Left forelimb (tissue), 1 donor: ENCODE measurements at places on chromosomes 5 and 9.

DNA sequence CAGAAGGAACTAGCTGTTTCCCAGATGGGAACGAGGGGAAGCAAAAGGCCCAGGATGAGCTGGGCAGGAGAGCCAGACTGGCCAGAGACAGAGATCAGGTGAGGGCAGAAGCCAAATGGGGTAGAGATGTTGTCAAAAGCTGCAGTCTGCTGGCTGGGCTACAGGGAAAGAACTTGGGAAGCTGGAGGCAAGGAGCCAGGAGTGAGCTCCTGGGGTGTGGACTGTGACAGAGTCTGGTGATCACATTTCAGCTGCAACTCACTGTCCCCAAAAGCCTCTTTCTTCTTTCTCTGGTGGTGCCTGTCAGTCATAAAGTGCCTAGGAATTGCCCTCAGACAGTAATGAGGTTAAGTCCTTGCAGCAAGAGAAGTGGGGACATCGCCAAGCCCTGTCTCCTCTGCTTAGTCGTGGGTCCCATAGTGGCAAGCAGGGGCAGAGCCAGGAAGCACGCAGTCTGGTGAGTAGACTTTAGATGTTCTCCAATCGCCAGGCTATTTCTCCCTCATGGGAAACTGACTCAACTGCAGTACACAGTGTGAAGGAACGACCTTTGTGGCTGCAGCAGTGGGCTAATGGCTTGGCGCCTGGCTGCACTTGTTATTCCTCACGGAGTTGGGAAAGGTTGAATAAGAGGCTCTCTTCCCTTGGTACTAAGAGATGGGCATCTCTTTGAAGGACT is 2.5 kb upstream of the FSD1L start:
- DNase-seq = no peak

DNA sequence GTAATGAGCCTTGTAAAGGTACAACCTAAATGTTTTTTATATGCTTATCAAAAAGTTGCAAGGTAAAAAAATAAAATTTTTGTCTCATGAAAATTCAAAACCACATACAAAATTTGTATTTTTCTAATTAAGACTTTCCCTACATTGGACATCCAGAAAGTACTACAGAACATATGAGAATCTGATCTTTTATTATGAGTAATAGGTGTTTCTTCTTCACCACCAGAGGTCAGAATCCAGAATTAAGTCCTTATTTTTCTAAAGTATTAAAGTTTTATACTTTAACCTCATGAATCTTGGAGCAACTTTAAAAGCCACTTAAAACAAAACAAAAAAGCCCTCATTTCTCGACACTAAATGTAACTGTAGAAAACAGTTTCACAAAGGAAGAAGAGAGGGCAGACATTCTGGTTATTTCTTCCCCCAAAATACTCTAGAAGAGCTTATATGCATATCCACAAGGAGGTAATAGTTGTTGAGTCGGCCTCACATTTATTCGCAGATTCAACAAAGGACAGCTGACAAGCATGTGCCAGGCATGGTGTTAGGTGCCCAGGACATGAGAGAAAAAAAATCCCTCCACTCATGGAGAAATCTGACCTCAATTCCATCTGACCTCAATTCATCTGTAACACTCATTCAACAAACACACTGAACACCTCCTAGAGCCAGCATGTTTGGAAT is 69.3 kb downstream of the MLLT3 start:
- DNase-seq = no peak

GRCh38 chr5:2867373-2867933 is 116.0 kb upstream of the IRX2 start:
- no peak for DNase-seq

DNA sequence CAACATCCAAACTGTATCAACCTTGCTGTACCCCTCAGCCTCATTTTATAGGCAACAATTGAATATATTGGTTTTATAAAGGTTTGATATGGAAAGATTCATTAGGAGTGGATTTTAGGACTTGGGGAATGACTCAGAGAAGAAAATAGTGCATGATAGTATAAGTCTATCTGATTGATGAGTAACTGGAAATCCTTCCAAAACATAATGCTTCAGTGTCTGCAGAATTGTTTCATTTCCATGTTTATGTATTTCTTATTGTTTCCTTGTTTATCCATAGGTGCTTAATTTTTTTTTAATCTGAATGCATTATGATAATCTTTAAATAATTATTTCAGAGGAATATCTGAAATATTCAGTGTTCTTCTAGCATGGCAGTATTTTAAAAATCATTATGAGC is 12.6 kb downstream of the JAK2 start:
- no peak for DNase-seq
